Mammary microvascular endothelial cell (primary cell): ENCODE measurements at places on chromosomes 12 and 14. TPM values are rescaled to one million over a fixed set of nuclear protein-coding genes. Genes with fewer than 3 reads are reported as not detected.

PLEKHA5 gene
- 3.7 and 4.8 TPM in 2 replicates for total RNA-seq

DEPDC4 gene
- 0.39 TPM in 1 of 2 replicates, not detected in the other for total RNA-seq

MYO1H gene
- not detected in 2 replicates for total RNA-seq

IAPP gene
- total RNA-seq = not detected in 2 replicates

MTHFD1 gene
- 69.9 and 85.5 TPM in 2 replicates for total RNA-seq

CLEC1A gene
- total RNA-seq = 21.0 and 33.7 TPM in 2 replicates

GOLGA3 gene
- 67.8 and 68.2 TPM in 2 replicates for total RNA-seq

DAO gene
- total RNA-seq = not detected in 2 replicates

ASCL1 gene
- not detected in 2 replicates for total RNA-seq

DTD2 gene
- total RNA-seq = 24.0 and 31.9 TPM in 2 replicates

VRTN gene
- total RNA-seq = not detected in 2 replicates

TRHDE gene
- total RNA-seq = not detected in 2 replicates

KCNMB4 gene
- under 0.01 and 0.05 TPM in 2 replicates for total RNA-seq

GPR84 gene
- not detected in 2 replicates for total RNA-seq

ADAM21 gene
- total RNA-seq = 0.07 TPM in 1 of 2 replicates, not detected in the other
